ENCODE measurements at places on chromosomes 13 and 19. TPM values are rescaled to one million over a fixed set of nuclear protein-coding genes. Genes with fewer than 3 reads are reported as not detected.

GRCh38 chr19:41612483-41612882 lies 14.4 kb downstream of the CEACAM4 start:
- no peak for DNase-seq

- no peak for DNase-seq
Observed at GRCh38 chr13:52414051-52414450, 8.1 kb upstream of the THSD1 start.

DNA sequence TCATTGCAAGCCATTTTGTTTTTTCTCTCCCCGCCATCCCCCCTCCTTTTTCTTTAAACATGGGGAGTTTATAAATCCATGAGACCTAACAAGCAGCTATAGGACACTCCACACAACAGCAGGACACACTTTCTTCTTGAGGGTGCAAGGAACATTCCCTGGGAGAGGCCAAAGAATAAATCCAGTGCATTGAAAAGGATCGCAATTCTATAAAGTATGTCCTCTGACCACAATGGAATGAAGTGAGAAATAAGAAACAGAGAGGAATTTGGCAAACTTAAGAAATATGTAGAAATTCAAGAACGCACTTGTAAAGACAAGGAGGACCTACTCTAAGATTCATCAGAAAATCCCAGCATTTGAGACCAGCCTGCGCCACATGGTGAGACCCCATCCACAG lies 11.9 kb downstream of the KLF2 start:
- no peak for DNase-seq

DNA sequence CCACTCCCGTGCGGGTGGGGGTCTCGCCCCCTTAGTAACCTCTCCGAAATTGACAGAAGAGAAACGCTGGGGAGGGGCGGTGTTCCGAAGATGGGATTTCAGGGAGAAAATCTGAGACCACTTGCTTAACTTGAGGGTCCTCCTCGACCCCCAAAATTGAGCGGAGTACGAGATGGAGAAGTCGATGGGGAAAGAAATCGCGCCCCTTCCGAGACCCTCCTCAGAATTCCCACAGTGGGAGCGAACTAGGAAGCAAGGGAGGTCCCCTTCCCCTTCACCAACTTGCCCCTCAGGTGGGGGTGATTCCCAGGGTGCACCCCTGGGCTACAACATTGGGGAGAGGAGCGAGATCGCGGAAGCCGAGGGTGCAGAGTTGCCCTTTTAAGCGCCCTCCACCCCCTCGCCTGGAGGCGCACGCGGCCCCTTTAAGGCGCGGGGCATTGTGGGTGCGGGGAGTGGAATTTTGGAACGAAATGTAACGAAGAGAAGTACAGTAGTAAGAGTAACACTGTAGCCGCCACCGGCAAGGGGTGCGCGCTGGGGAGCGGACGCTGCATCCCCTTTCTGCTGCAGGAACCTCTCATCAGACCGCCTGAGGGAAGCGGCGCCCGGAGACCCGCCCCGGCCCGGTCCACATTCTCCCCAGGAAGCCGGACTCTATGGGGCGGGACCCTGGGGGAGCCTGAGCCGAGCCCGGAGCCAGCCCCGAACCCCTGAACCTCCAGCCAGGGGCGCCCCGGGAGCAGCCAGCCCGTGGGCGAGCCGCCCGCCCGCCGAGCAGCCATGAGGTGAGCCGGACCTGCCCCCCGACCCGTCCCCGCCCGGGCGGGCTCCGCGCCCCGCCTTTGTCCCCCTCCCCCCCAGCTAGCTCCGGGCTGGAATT lies at the start of gene VASP:
VASP (plus strand) TSS at position 491 of the 883 bp plus-strand sequence; CDS start at position 784, 293 bp downstream.
- DNase-seq = peak; percentile 91

The PBX4 gene
- 46.5 TPM for total RNA-seq

The LILRB4 gene
- 3.5 TPM for total RNA-seq

The KLK12 gene
- total RNA-seq = not detected

Data from CD4-positive, alpha-beta memory T cell (primary cell).